ENCODE measurements at places on chromosomes 3 and 15.

DNA sequence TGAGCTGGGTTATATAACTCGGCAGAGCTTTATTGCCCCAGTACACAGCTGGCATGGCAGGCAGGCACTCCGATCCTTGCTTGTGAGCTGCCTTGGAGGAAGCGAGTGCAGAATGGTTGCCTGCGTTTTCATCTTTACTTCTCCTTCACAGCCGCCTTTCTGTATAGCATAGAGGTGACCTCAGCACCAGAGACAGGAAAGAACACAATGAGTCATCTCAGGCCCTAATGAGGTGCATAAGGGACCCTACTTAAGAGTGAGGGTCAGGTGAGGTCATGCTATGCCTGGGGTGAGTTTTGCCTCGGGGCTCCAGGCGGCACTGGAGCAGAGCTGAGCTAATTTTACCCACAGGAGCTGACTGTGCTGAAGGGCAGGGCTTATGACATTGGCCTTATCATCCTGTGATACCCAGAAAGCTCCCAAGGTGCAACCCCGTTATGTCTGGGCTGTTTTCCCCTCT lies 43.5 kb downstream of the LPP start:
- no peak for DNase-seq

GRCh38 chr3:13507570-13508339 lies 27.6 kb downstream of the HDAC11 start:
- DNase-seq = no peak

- DNase-seq = no peak
These were observed 36.7 kb upstream of the NDUFB4 start for GRCh38 chr3:120559242-120560061.

DNA sequence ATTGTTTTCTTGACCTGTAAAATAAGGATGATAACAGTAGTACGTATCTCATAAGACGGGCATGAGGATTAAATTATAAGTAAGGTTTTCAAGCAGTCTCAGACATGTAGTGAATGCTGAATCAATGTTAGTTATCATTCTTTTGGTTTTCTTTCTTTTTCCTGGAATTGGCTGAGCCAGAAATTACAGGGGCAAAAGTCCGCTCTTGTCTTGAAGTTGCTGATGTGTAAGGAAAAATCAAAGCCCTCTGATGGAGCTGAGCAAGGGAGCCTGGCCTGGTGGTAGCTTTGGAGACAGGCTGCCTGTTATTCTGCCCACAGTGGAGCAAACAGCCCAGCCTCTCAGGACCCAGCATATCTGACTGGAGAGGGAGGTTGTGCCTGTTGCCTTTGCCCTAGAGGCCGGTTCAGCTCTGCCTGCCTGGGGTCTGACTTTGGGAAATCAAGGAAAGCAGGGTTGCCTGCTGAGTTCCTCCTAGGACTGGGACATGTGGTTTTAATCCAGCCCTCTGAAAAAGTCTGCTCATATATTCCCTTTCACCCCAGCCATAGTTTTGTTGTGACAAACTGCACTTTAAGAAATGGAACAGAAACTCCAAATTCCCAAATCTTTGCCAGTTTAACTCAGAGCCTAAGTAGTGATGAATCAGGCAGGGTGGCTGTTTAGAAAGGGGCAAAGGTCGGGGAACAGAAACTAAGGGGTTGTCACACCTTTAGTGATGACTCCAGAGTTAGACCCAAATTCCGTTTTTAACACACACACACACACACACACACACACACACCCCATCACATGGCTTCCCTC lies 40.1 kb downstream of the GASK1A start:
- DNase-seq = no peak

DNA sequence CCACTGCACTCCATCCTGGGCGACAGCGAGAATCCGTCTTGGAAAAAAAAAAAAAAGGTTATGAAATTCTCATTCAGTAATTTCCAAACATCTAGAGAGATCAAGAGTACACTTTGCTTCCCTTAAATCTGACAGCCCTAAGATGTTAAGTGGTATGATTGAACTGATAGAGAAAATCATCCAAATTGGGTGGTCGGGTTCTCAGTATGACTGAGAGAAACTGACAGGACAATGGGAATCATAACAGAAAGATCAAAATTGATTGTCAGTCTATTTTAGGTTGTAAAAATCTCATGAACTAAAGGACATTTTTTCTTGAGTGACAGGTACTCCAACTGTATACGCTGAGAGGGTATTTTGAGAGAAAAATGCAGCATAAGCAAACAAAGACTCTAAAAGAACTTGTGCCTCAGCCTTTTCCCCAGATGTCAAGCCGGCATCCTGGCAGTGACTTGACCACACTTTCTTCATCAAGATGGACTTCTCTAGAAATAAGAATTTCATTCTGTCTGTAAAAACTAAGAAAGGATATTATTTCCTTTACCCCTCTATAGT lies 65.8 kb downstream of the MYO5A start:
- no peak for DNase-seq

DNA sequence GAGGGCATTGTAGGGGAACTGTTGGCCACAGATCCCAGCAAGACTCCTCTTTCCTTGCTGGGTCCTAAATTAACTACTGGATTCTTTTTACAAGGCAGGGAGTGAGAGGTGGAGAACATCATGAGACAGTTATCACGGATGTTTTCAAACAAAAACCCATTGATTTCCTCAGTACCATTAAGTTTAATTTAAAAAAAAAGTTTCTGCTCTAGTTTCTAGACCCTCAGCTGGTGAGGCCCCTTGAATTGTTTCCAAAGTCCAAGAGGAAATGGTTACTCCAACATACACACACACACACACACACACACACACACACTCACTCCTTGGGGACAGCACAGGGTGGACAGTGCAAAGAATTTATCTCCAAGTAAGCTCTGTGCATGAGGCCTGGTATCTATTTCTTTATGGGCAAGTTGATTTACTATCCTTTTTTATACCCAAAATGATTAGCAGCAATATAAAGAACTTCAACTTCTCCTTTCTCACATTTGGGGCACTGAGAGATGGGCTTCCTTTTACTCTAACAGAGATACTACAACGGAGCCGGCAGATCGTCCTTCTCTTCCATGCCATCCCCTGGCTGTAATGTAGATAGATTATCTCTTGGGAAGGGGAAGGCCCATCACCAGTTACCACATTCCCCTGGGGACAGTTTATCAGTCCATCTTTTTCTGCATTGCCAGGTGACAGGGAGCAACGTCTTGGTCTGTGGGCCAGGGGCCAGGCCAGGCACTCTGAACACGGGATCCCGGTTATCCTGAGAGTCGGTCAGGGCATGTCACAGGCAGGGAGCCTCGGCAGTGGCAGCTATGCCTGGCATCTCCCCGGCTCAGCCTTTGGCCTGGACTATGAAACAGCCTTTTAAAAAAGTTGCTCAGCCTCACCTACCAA lies 54.7 kb downstream of the CORO2B start:
- no peak for DNase-seq

- DNase-seq = no peak
These were observed 19.0 kb upstream of the C15orf61 start for GRCh38 chr15:67501836-67502461.

DNA sequence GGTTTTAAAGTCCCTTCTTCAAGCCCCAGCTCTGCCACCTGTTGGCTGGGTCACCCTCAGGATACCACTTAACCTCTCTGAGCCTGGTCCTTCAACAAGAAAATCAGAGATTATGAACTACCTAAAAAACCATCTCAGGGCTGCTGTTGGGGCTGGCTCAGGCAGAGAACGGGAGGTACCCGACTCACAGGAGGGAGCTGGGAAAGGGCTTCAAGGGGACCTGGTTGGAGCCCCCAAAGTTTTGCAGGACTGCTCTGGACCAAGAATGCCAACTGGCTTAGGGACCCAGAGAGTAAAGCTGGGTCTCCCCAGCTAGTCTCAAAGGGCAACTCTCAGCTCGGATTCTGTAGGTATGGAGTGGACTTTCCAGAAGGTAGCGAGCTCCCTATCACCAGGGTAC lies 41.5 kb downstream of the WNT7A start:
- no peak for DNase-seq

DNA sequence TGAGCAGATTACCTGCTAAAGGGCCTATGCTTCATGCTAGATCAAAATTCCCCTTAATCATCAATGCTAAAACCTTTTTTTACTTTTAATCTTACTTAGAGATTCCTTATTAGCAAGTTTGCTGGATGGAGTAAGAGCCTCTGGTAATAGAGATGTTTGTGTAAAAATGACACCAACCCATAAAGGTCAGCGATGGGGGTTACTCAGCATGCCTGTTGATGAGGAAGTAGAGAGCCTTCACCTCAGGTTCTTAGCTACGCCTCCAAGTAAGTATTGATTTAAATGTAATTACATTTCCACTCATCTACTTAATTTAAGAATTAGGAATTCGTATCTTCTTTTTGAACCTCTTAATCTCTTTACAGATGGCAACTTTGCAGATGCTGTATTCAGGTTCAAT lies 38.8 kb downstream of the DNAJC13 start:
- DNase-seq = no peak

GRCh38 chr15:87758794-87759418 lies 497.6 kb downstream of the NTRK3 start:
- DNase-seq = no peak

DNA sequence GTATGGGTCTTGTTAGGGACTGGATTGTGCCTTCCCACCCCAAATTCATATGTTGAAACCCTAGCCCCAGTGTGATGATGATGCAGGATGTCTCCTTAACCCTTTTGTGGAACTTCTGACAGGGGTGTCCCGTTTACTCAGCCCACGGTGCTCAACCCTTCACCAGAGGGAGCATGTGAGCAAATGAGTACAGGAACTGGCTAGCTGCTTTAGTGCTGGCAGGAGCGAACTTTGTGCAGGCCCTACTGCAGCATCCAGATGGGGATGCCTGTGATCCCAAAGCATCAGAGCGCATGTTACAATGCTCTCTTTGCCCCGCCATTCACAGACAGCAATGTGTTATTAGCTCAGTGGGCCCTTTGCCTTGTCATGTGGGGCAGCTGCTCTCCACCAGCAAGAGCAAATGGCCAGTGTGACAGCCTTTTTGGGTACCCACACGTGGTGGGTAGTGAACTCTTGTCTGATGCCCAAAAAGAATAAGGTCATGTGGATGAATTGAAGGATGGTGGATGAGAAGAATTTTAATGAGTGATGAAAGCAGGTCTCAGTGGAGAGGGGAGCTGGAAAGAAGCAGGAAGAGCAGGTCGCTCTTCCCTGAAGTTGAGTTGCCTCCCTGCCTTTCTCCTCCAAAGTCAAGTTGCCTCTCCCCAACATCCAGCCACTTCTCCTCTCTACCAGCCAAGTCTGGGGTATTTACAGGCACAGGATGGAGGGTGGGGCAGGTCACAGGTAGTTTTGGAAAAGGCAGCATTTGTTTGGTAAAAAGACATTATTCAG lies 63.3 kb upstream of the STRIT1 start:
- peak; percentile 44 for DNase-seq

GRCh38 chr3:37683321-37683720 lies 178.4 kb upstream of the CTDSPL start:
- DNase-seq = no peak

DNA sequence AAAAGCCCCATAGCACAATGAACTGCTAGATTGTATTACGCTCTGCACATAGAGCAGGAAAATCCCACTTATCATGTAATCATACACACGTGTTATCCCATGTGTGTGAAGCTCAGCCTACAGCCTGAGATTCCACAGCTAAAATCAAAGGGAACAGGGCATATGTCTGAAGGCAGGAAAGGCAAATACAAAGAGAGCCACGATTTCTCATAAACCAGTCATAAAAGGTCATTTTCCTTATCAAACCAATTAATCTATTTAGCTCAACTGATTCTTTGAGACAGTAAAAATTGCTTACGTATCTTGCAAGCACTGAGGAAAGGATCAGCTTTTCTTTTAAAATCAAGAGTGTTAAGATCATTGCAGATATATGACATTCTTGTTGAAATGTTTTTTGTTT lies 199.5 kb upstream of the TBL1XR1 start:
- no peak for DNase-seq

DNA sequence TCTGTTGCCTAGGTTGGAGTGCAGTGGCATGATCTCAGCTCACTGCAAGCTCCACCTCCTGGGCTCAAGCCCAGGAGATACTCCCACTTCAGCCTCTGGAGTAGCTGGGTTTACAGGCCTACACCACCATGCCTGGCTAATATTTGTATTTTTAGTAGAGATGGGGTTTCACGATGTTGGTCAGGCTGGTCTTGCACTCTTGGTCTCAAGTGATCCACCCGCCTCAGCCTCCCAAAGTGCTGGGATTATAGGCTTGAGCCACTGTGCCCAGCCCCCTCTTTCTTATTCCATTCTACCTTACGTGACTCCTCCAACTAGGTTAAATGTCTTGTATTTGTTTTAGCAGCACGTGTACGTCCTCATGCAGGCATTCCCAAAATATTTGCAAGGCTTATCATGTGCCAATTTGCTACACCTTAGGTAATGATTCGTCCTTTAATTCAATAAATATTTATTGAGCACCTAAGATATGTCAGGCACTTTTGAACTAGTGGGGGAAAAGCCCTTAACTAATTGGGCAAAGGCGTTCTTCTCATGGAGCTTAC lies 14.9 kb upstream of the MAGI1 start:
- DNase-seq = no peak

GRCh38 chr15:59150185-59150584 lies 45.2 kb downstream of the CCNB2 start:
- DNase-seq = no peak

- DNase-seq = no peak
These were observed 62.0 kb downstream of the ZNF148 start for GRCh38 chr3:125313060-125313635.

GRCh38 chr3:44077267-44077666 lies 164.4 kb upstream of the TOPAZ1 start:
- DNase-seq = no peak

- DNase-seq = no peak
These were observed 139.5 kb downstream of the TBL1XR1 start for GRCh38 chr3:177057768-177058167.

DNA sequence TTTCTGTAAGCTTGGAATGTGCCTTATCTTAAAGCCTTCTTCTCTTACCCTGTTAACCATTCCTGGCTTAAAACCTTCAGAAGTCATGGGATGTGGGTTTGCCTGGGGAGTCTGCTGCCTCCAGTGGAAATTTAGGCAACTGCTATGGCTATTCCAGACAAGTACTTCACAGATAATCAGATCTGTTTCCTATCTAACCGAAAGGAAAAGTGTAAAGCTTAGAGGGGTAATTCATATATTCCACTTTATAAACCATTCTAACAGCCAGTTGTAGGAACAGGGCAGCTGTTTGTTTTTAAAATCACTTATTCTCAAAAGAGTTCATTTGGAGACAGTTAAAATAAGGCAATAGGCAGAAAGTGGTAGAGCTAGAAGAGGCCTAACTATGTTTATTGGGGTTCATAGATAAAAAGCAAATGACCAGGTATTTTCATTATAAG lies 219.9 kb downstream of the TCF12 start:
- peak; percentile 35 for DNase-seq

GRCh38 chr3:166444336-166444735 lies 607.1 kb upstream of the BCHE start:
- no peak for DNase-seq

DNA sequence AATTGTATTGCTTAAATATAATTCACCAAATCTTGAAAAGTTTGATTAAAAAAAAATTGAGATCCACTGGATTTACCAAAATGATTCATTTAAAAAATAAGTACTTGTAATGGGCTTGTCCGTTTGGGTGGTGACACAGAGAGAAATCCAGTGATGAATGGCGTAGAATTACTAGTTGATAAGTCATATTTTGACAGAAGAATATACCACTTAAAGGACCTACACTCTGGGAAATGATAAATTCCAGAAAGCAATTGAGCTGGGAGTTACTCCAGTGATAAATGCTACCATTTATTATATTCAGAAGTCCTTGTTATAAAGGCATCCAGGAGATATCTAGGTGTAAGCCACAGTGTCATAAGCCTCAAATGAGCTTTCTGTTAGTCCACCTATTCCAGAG lies 141.8 kb upstream of the CFAP20DC start:
- DNase-seq = no peak

- no peak for DNase-seq
These were observed 99.5 kb upstream of the KCNMB2 start for GRCh38 chr3:178436773-178437172.

Measured in DND-41 (cell line).